Activated B cell treated with CpG ODN at 0.5 μM for 24 hours (primary cell): ENCODE measurements at places on chromosomes 2 and 18. TPM values are rescaled to one million over a fixed set of nuclear protein-coding genes. Genes with fewer than 3 reads are reported as not detected.

- DNase-seq: no peak
Measured at GRCh38 chr2:104462731-104463130, 391.2 kb upstream of the POU3F3 start.

Gene CNRIP1
- total RNA-seq: not detected in 2 replicates

Gene PRKCE
- 44.2 and 53.8 TPM in 2 replicates for total RNA-seq

Gene COL6A3
- total RNA-seq: 0.02 and 0.05 TPM in 2 replicates

Gene MYO5B
- total RNA-seq: 0.49 and 0.51 TPM in 2 replicates

GRCh38 chr2:44086629-44087028, 82.0 kb upstream of the PPM1B start:
- DNase-seq: no peak

- DNase-seq: no peak
Measured at GRCh38 chr18:10315522-10315921, 138.9 kb upstream of the APCDD1 start.
